ENCODE measurements at places on chromosomes 12 and 14. TPM values are rescaled to one million over a fixed set of nuclear protein-coding genes. Genes with fewer than 3 reads are reported as not detected.

MMP17 gene
- total RNA-seq, result 90.9 TPM

PRKD1 gene
- total RNA-seq, result 12.4 TPM

MAP1LC3B2 gene
- total RNA-seq, result 0.82 TPM

- H3K36me3 ChIP-seq, result no peaks in the 10 kb centered on the region
- no peak overlapping the region for H3K27ac ChIP-seq
- no peak overlapping the region for H3K4me3 ChIP-seq
- no peaks in the 10 kb centered on the region for H3K27me3 ChIP-seq
- H3K4me1 ChIP-seq, result no peaks in the 10 kb centered on the region
- no peak for DNase-seq
Observed at GRCh38 chr12:17296882-17297281, 690.9 kb upstream of the LMO3 start.

DNA sequence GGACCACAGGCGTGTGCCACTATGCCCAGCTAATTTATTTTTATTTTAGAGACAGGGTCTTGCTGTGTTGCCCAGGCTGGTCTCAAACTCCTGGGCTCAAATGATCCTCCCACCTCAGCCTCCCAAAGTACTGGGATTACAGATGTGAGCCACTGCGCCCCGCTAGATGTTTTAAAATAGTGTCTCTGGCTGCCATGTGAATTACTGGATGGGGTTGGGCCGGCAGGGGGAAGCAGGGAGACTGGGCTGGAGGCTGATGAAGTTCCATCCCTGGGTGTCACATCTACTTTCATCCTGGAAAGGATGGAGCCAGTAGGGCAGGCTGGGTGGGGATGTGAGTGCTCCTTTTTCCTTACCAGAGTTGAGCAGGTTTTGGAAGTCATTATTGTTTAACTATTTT, 46.1 kb downstream of the DNAH10 start:
- no peak overlapping the region for H3K27ac ChIP-seq
- H3K4me3 ChIP-seq, result no peak overlapping the region
- H3K36me3 ChIP-seq, result no peaks in the 10 kb centered on the region

DNA sequence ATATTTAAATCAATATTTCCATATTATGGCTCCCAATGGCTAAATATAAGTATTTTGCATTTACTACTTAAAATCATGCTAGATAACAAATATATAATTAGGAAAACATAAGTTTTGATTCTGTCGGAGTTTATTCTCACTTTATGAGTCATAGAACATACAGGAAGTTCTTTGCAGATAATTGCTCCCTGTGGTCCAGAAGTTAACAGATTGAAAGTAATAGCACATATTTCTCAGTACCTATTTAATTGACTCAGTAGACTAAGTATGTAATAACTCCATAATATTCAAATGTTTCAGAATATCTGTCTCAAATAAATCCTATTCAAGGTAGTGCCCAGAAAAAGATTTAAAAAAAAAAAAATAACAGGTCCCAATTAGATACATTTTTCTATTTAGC, 806.0 kb upstream of the ATXN7L3B start:
- no peak overlapping the region for H3K27ac ChIP-seq
- no peaks in the 10 kb centered on the region for H3K36me3 ChIP-seq
- no peaks in the 10 kb centered on the region for H3K27me3 ChIP-seq
- DNase-seq, result no peak

DNA sequence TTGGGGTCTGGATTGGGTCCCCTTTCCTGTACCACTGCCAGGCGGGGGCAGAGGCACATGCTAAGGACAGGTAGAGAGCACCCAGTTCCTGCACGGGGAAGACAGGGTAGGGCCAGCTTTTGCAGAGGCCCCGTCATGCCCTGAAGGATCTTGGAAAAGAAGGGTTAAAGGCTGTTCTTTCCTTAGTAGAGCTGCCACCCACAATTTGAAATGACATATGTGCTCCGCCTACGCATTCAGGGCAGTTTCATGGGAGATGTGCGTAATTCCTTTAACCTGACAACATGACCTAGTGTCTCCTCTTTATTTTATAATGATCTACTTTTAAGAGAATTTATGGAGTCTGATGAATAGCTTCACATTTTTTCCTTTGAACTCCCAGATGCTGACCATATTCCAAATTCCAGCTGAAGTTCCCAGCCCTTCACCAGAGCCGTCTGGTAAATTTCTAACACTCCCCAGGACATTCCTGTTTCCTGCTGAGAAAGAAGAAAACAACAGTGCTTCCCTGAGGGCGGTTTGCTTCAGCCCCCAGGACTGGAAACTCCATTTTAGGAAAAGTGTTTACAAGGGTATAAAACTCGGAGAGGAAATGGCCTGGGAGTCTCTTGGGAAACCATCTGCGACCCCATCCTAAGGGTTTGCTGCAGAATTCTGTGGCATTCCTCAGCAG, 58.9 kb upstream of the PLEKHG3 start:
- H3K4me1 ChIP-seq, result peaks cover 21% of the 10 kb centered on the region
- peak overlapping the region; percentile 13 for H3K27ac ChIP-seq
- peaks cover 3% of the 10 kb centered on the region for H3K27me3 ChIP-seq
- H3K36me3 ChIP-seq, result no peaks in the 10 kb centered on the region
- DNase-seq, result no peak

DNA sequence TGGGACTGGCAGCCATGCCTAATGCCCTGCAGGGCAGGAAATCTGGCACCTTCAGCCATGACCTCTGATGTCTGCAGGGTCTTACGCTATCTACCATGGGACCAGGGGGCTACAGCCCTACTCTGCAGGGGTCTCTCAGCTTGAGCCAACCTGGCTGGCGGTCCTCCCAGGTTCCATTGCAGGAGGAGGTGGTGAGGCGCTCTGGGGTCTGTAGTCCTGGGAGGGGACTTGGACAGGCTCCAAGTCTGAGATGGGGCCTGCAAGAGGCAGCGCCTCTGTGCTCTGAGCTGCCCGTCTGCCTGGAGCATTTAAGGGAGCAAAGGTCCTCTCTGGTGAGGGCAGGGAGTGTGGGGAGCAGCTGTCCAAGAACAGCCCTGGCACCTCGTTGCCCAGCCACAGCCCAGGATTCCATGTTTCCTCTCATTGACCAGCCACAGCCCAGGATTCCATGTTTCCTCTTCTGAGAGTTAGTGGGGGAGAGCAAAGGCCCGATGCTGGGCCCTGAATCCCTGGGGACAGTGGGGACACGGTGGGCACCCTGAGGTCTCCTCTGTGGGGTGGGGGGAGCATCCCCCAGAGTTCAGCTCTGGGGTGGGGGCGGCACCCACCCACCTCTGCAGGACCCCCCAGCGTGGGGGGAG, 655 bp downstream of the PLD4 start:
- DNase-seq, result no peak
- peaks cover 6% of the 10 kb centered on the region for H3K27me3 ChIP-seq

GRCh38 chr12:15932971-15933370, 21.8 kb downstream of the DERA start:
- no peak for DNase-seq
- no peaks in the 10 kb centered on the region for H3K27me3 ChIP-seq
- no peak overlapping the region for H3K4me3 ChIP-seq
- peaks cover 6% of the 10 kb centered on the region for H3K36me3 ChIP-seq
- H3K4me1 ChIP-seq, result peaks cover 21% of the 10 kb centered on the region
- H3K27ac ChIP-seq, result no peak overlapping the region

Measured in neural crest cell (in vitro differentiated cells).